ENCODE measurements at places on chromosomes 1 and 21. TPM values are rescaled to one million over a fixed set of nuclear protein-coding genes. Genes with fewer than 3 reads are reported as not detected.
A peak's percentile ranks its signal among the peaks of the same experiment; 100 is the strongest.

FNDC7 gene
- 0.11 TPM for total RNA-seq

DNA sequence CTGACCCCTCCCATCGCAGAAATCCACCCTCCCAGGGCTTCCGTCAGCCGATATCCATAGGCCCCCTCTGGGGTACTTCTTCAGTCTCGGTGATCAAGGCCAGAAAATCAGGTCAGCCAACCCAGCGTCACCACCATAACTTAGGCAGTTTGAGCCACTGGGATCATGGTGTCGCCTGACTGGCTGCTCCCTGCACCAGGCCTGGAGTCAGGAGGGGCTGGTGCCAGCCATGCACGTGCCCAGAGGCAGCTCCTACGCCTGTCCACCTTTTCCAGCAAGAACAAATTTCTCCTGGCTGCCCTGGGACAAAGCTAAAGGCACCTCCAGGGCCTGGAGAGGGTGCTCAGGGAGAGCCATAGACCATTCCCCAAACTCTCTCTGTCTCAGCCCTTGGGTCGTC, 4.8 kb upstream of the CTRC start:
- no peaks in the 10 kb centered on the region for H3K4me1 ChIP-seq
- DNase-seq, result no peak
- H3K27me3 ChIP-seq, result no peaks in the 10 kb centered on the region
- no peak overlapping the region for H3K27ac ChIP-seq

- H3K27me3 ChIP-seq, result no peaks in the 10 kb centered on the region
- no peak overlapping the region for H3K27ac ChIP-seq
- H3K4me1 ChIP-seq, result no peaks in the 10 kb centered on the region
- H3K4me3 ChIP-seq, result no peak overlapping the region
- H3K36me3 ChIP-seq, result no peaks in the 10 kb centered on the region
- no peak for DNase-seq
Measured at GRCh38 chr1:22739648-22740385, 29.2 kb downstream of the EPHB2 start.

IFFO2 gene
- 3.6 TPM for total RNA-seq

PRDM15 gene
- total RNA-seq, result 9.9 TPM

DNA sequence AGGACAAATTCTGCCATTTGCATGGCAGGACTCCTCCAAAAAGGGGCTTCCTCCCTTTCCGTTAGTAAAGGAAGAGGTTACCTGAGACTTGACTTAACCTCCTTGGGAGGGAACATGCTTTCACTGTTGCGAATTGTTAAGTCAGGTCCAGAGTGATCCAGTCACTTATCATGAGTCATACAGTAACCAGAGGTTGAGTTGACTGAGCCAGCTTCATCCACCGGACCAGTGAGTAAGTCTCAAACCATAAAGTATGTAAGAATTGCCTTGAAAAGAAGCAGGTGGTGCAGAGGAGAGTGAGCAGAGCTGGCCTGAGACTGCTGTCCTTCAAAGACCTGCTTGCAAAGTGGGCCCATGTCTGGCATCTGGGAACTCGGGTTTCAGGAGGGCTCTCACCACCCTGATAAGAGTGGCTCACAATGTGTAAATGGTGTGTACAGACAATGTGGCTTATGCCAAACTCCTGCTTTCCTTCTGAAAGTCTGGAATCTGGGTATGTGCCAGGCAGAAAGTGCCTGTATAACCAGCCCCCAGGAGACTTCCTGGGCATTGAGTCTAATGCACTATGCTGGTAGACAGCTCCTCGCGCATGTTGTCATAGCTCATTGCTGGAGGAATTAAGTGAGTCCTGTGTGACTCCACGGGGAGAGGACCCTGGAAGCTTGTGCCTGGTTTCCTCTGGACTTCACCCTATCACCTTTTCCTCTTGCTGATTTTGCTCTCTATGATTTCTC, 84.3 kb upstream of the KLHDC7A start:
- no peak overlapping the region for H3K4me3 ChIP-seq
- H3K4me1 ChIP-seq, result peaks cover 6% of the 10 kb centered on the region
- no peaks in the 10 kb centered on the region for H3K27me3 ChIP-seq

GRCh38 chr21:44400791-44401385, 47.5 kb downstream of the TRPM2 start:
- no peaks in the 10 kb centered on the region for H3K36me3 ChIP-seq
- no peaks in the 10 kb centered on the region for H3K4me1 ChIP-seq
- no peaks in the 10 kb centered on the region for H3K27me3 ChIP-seq
- DNase-seq, result no peak
- H3K27ac ChIP-seq, result no peak overlapping the region

PYGO2 gene
- total RNA-seq, result 38.7 TPM

DNA sequence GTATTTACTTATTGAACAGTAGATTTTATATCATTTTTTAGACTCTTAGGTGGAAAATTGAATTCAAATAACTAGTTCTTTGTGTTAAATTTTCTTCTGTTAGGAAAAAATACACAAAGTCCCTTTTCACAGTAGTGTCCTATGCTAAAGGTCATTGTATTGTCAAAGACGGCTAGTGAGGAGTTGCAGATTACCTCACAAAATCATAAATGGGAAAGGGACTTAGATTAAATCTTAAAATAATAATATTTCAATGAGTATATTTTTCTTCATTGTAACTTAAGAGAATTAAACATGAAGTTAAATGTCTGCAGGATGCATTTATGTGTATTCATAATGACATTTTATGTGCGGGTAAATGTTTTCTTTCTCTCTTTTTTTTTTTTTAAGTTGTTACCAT, 32.7 kb downstream of the LYPLAL1 start:
- no peaks in the 10 kb centered on the region for H3K36me3 ChIP-seq
- H3K4me1 ChIP-seq, result no peaks in the 10 kb centered on the region
- DNase-seq, result no peak
- H3K27me3 ChIP-seq, result no peaks in the 10 kb centered on the region
- no peak overlapping the region for H3K27ac ChIP-seq

- no peaks in the 10 kb centered on the region for H3K4me1 ChIP-seq
- H3K36me3 ChIP-seq, result no peaks in the 10 kb centered on the region
- H3K4me3 ChIP-seq, result no peak overlapping the region
- H3K27ac ChIP-seq, result no peak overlapping the region
- peaks cover 17% of the 10 kb centered on the region for H3K27me3 ChIP-seq
- DNase-seq, result no peak
Measured at GRCh38 chr1:233909195-233909594, 4.7 kb downstream of the SLC35F3 start.

GRCh38 chr1:97849345-97850340, 71.2 kb downstream of the DPYD start:
- H3K27ac ChIP-seq, result no peak overlapping the region
- H3K36me3 ChIP-seq, result peaks cover 6% of the 10 kb centered on the region
- no peaks in the 10 kb centered on the region for H3K27me3 ChIP-seq
- no peaks in the 10 kb centered on the region for H3K4me1 ChIP-seq
- H3K4me3 ChIP-seq, result no peak overlapping the region
- DNase-seq, result no peak

RPTN gene
- total RNA-seq, result not detected

- peak overlapping the region; percentile 92 for H3K4me3 ChIP-seq
- no peak for DNase-seq
- peaks cover 4% of the 10 kb centered on the region for H3K4me1 ChIP-seq
Measured at GRCh38 chr21:46284733-46285132, 678 bp downstream of the MCM3AP start.

HES3 gene
- total RNA-seq, result 89.9 TPM

GRCh38 chr1:87399264-87399663, 70.6 kb downstream of the LMO4 start:
- H3K27me3 ChIP-seq, result no peaks in the 10 kb centered on the region
- DNase-seq, result no peak
- H3K4me3 ChIP-seq, result no peak overlapping the region
- no peaks in the 10 kb centered on the region for H3K4me1 ChIP-seq

- no peak for DNase-seq
- H3K36me3 ChIP-seq, result peaks cover 74% of the 10 kb centered on the region
- no peaks in the 10 kb centered on the region for H3K27me3 ChIP-seq
- no peak overlapping the region for H3K4me3 ChIP-seq
- H3K27ac ChIP-seq, result no peak overlapping the region
Measured at GRCh38 chr1:8858888-8859706, 19.4 kb downstream of the ENO1 start.

GBP3 gene
- total RNA-seq, result not detected

DNA sequence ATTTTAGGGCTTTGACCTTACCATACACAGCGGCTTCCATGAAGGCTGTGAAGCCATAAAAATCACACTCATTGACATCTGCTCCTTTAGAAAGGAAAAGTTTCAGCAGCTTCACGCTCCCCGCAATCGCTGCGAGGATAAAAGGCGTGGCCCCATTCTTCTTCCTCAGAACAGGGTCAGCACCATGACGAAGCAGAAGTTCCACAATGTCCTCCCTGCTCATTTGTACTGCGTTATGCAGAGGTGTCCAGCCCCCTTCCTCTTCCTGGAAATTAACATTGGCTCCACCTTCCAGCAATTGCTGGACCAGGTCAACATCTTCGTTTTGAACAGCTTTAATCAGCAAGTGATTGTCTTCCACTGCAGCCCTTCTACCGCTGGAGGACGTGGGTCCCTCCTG, 2.7 kb downstream of the RNASEL start:
- H3K27me3 ChIP-seq, result no peaks in the 10 kb centered on the region
- DNase-seq, result no peak
- no peaks in the 10 kb centered on the region for H3K4me1 ChIP-seq
- no peaks in the 10 kb centered on the region for H3K36me3 ChIP-seq

RHD gene
- 1.6 TPM for total RNA-seq

CD247 gene
- 1.2 TPM for total RNA-seq

GRCh38 chr1:196997423-196997822, 20.1 kb downstream of the CFHR5 start:
- no peak for DNase-seq
- H3K27ac ChIP-seq, result no peak overlapping the region
- H3K27me3 ChIP-seq, result no peaks in the 10 kb centered on the region
- H3K4me1 ChIP-seq, result no peaks in the 10 kb centered on the region
- H3K4me3 ChIP-seq, result no peak overlapping the region

LAMC2 gene
- 7.4 TPM for total RNA-seq

C1orf87 gene
- total RNA-seq, result 0.33 TPM

GRCh38 chr1:234961456-234962339, 166.9 kb downstream of the TOMM20 start:
- H3K27ac ChIP-seq, result no peak overlapping the region
- no peak overlapping the region for H3K4me3 ChIP-seq
- no peak for DNase-seq
- H3K36me3 ChIP-seq, result no peaks in the 10 kb centered on the region

SPATA45 gene
- 0.68 TPM for total RNA-seq

- no peak overlapping the region for H3K4me3 ChIP-seq
- no peak for DNase-seq
- H3K4me1 ChIP-seq, result peaks cover 18% of the 10 kb centered on the region
Measured at GRCh38 chr1:94090761-94091160, 30.2 kb downstream of the ABCA4 start.

DNA sequence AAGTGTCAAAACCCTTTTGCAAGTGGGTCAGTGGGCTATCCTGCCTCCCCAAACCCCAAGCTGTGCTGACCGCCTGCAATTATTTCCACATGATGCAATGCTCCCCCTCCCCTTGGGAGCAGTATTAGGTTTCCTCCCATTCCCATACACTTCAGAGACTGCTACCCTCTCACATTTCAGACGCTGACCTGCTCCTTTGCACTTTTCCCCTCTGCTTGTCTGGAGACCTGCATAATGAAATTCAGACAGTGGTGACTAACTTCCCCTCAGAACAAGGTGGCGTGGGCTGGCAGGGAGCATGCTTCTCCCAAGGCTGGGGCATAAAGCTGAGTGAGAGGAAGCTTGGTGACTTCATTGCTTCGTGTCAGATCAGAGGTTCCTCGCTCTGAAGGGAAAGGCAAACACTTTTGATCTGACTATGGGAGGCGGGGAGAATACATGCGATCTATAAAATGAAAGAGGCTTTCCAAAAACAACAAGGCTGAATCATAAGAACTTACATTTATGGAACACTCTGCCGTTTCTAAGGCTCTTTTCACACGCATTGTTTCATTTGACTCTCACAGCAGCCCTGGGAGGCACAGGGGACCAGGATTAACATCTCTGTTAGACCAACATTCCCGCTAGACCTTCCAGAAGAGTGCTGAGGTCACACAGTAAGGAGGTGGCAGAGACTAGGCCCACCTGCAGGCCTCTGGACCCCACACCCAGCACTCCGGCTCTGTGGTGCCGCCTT, 27.5 kb upstream of the ROR1 start:
- H3K36me3 ChIP-seq, result no peaks in the 10 kb centered on the region
- no peaks in the 10 kb centered on the region for H3K27me3 ChIP-seq
- no peak overlapping the region for H3K4me3 ChIP-seq
- H3K27ac ChIP-seq, result peak overlapping the region; percentile 22
- peak; percentile 46 for DNase-seq

CRNN gene
- total RNA-seq, result not detected

DCAF8 gene
- total RNA-seq, result 96.7 TPM

FLG gene
- not detected for total RNA-seq

DNA sequence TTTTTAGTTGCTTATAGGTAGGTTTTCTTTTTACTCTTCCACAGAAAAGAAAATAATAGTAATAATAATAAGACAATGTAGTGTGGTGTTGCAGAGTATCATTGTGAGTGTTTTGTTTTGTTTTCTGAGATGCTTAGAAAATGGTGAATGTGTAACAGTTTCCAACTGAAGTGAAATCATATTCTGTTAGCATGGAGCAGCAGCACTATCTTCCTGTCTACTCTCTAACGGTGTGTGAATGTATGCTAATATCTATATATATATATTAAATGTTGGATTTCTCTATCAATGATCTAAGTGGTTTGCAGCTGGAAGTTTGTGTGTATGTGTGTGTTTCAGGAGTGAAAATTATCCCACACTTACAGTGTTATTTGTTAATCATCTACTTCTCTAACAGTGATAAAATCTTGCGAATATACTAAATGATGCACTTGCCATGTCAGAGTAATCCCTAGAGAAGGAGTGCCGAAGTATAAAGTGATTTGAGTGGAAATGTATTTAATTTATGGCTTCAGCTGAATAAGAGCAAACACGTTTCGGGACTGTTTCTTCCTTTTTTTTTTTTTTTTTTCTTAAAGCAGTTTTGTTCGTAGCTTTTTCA, 377 bp downstream of the SAMD13 start:
- no peaks in the 10 kb centered on the region for H3K36me3 ChIP-seq
- H3K4me3 ChIP-seq, result peak overlapping the region; percentile 73
- no peak for DNase-seq
- no peaks in the 10 kb centered on the region for H3K27me3 ChIP-seq
- peaks cover 10% of the 10 kb centered on the region for H3K4me1 ChIP-seq
- no peak overlapping the region for H3K27ac ChIP-seq

- no peaks in the 10 kb centered on the region for H3K4me1 ChIP-seq
- H3K36me3 ChIP-seq, result no peaks in the 10 kb centered on the region
- DNase-seq, result peak; percentile 78
- H3K27me3 ChIP-seq, result no peaks in the 10 kb centered on the region
- H3K4me3 ChIP-seq, result no peak overlapping the region
- H3K27ac ChIP-seq, result no peak overlapping the region
Measured at GRCh38 chr1:157403203-157403602, 149.1 kb downstream of the FCRL5 start.

DNA sequence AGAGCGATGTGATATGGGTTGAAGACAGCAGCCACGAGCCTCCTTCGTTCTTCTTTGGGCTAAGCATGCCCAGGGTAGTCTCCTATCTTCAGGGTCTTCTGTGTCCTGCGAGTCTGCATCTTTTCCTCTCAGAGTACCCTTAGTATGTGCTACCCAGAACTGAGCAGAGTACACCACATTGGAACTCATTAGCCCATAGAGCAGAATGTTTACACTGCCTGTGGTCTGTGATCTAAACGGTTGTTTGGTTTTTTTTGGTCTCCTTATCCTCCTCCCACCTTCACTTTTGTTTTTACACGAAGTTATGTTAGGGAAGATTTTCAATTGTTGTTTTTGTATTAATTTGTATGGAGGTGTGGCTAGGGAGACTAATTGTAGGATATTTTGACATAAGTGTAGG, 126.4 kb downstream of the NEK7 start:
- no peak overlapping the region for H3K4me3 ChIP-seq
- no peaks in the 10 kb centered on the region for H3K4me1 ChIP-seq
- no peak overlapping the region for H3K27ac ChIP-seq
- no peak for DNase-seq
